ENCODE measurements at places on chromosomes 7 and 10.

GRCh38 chr7:94115316-94115715 is 111.2 kb upstream of the BET1 start:
- DNase-seq = no peak

DNA sequence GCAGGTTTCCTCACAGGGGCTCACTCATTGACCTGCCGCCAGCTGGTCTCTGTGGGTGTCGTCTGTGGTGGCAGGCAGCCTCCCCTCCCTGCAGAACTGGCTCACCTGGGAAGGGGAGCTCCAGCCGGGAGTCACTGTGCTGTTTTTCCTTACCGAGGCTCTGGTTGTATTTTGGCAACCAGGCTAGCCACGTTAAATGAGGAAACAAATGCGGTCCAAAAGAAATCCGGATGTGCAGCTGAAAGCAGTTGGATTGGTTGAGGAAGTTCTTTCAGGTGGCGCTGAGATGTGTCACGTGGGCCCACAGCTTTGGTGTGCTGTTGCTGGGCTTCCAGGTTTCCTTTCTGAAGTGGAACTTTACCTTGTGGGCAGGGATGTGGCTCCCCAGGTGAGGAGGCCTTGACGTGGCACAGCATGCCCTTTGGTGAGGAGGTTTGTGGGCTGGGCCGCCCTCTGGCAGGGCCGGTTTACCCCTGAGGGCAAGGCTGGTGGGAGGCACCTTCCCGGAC is 14.2 kb downstream of the MTURN start:
- no peak for DNase-seq

GRCh38 chr7:130442601-130443000 is 1.8 kb upstream of the CEP41 start:
- no peak for DNase-seq

DNA sequence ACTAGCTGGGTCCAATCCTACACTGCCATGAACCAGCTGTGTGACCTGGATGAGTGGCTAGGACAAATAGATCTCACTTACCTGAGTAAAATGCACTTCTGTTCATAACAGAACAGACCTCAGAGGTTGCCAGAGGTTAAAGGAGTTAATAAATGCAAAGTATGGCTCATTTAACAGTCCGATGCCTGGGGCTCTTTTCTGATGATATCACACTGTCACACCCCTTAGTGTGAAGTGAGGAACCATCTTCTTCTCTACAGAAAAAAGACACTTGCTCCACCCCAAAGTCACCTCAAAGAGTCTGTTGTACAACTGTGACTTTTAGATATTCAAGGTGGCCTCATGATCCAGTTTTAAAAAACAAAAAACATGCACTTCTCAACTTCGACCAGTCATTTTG is 21.5 kb upstream of the TARP start:
- DNase-seq = no peak

- no peak for DNase-seq
These were observed 44.3 kb downstream of the TRRAP start for GRCh38 chr7:98922392-98923187.

- peak; percentile 65 for DNase-seq
These were observed 126.4 kb upstream of the CCDC6 start for GRCh38 chr10:60032723-60033122.

- no peak for DNase-seq
These were observed 515 bp downstream of the GSDME start for GRCh38 chr7:24756545-24757352.

- no peak for DNase-seq
These were observed 19.5 kb downstream of the TSPAN33 start for GRCh38 chr7:129163875-129164544.

DNA sequence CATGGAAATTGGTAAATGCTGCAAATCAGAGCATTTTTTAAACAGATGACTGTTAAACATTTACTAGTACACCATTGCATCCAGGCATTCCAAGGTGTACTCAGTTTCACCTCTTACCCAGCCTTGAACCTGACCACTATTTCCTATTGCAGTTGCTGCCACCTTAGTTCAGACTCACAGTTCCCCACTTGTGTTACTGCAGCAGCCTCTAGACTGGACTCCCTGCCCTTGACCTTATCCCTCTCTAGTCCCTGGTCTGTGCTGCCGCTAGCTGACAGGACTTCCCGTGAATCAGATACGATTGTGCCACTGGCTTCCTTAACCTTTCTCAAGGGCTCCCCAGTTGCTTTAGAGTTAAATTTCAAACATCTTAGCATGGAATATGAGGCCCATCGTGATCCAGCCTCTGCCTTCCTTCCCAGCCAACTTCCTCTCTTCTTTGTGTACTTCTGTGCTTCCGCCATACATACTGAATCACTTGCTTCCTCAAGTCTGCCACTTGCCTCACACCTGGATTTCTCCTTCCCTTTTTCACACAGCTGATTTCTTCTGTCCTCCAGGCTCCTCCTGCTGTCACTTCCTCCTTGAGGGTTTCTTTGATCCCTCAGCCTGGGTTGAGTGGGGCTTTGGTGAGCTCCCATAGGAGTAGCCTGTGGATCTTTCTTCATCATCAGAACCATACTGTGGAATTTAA is 118.7 kb upstream of the GJD4 start:
- no peak for DNase-seq

Measured in HAP-1 (cell line).